Prostate gland (tissue), 2 donors: ENCODE measurements at places on chromosomes 2 and 18. TPM values are rescaled to one million over a fixed set of nuclear protein-coding genes. Genes with fewer than 3 reads are reported as not detected.

GDF7 gene
- 3.3 TPM for total RNA-seq

DNA sequence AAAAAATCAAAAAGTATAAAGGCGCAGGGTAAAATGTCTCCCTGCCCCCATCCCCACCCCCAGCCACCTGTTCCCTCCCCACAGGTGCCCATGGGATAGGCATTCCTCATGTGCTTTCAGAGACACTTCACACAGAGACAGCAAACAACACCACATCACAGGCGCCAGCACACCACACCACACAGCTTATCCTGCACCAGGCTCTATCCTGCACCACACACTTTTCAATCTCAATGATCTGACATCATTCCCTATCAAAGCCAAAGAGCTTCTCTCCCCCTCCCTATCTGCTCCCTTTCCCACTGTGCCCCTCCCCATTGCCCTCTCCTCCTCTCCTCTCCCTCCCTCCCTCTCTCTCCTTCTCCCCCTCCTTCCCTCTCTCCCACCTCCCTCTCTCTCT lies 15.5 kb downstream of the FAM178B start:
- no peak overlapping the region for H3K4me3 ChIP-seq
- no peaks in the 10 kb centered on the region for H3K27me3 ChIP-seq
- no peak for DNase-seq
- H3K27ac ChIP-seq, result no peak overlapping the region
- H3K4me1 ChIP-seq, result no peaks in the 10 kb centered on the region
- no peaks in the 10 kb centered on the region for H3K36me3 ChIP-seq

DNA sequence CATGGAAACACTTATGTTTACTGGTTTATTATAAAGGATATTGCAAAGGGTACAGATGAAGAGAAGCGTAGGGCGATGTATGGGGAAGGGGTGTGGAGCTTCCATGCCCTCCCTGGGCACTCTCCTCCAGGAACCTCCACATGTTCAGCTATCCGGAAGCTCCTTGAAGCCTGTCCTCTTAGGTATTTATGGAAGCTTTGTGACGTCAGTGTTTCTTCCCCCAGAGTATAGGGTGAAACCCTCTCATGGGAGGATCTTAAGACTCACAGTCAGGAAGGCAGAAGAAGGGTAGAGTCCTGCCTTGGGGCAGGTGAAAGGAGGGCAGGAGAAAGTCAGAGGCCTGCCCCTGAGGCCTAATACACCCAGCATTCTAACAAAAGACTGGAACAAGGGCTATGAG lies 61.3 kb upstream of the CREB1 start:
- H3K36me3 ChIP-seq, result no peaks in the 10 kb centered on the region
- no peaks in the 10 kb centered on the region for H3K4me1 ChIP-seq
- no peaks in the 10 kb centered on the region for H3K27me3 ChIP-seq
- DNase-seq, result no peak
- H3K4me3 ChIP-seq, result no peak overlapping the region

DNA sequence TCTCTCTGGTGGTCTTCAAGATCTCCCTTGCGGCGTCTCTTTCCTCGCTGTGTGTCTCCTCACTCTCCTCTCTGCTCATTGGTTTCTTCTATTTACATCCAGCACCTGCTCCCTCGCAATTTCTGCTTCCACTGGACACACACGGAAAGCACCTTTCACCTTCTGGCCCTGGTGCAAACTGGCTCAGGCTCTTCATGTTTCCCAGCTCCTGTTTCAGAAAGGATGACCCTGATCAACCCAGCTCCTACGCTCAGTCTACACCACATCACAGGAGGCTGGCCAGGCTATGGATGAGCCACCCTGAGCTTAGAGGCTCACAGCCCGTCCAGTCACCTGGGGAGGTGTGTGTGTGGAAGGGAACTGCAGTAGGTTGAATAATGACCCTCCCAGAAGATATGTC lies 72.7 kb downstream of the MCFD2 start:
- no peak overlapping the region for H3K27ac ChIP-seq
- H3K27me3 ChIP-seq, result no peaks in the 10 kb centered on the region
- no peak for DNase-seq
- H3K4me1 ChIP-seq, result peaks cover 5% of the 10 kb centered on the region

DNA sequence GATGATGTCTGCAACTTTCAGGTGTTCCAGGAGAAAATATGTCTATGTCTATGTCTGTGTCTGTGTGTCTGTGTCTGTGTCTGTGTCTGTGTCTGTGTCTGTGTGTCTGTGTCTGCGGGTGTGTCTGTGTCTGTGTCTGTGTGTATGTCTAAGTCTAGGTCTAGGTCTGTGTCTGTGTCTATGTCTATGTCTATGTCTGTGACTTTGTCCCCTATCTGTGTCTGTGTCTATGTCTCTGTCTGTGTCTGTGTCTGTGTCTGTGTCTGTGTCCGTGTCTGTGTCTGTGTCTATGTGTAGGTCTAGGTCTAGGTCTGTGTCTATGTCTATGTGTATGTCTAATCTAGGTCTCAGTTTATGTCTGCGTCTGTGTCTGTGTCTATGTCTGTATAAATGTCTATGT lies 10.5 kb downstream of the IL1R2 start:
- no peak for DNase-seq
- no peak overlapping the region for H3K27ac ChIP-seq
- no peaks in the 10 kb centered on the region for H3K4me1 ChIP-seq
- H3K27me3 ChIP-seq, result no peaks in the 10 kb centered on the region
- H3K36me3 ChIP-seq, result no peaks in the 10 kb centered on the region
- H3K4me3 ChIP-seq, result no peak overlapping the region

- H3K4me3 ChIP-seq, result no peak overlapping the region
- no peaks in the 10 kb centered on the region for H3K4me1 ChIP-seq
- DNase-seq, result no peak
Observed at GRCh38 chr18:49875783-49876182, 62.5 kb upstream of the ACAA2 start.

SPEG gene
- 30.7 TPM for total RNA-seq

LYPD6 gene
- total RNA-seq, result 2.3 TPM

GRCh38 chr2:172736424-172737174 lies 954 bp downstream of the RAPGEF4 start:
- no peaks in the 10 kb centered on the region for H3K4me1 ChIP-seq
- peak overlapping the region; percentile 45 for H3K4me3 ChIP-seq
- no peak for DNase-seq
- H3K27ac ChIP-seq, result no peak overlapping the region

RTP5 gene
- total RNA-seq, result 0.28 TPM

DNA sequence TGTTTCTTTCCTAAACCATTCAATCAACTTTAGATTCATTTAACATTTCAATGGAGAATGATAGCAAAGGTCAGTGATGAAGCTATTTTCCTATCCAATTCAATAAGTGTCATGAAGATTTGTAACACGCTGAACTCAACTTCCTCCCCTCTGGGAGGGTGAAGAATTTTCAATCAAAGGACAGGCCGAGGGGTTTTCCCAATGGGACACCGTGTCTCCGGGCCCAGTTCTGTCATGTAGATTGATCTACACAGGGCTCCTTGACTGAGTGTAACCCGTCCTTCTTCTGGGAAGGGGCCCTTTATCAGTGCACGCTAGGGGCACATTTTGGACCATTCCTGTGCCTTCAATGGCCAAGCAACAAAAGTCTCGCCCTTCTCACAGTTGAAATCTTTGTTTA lies 90.1 kb downstream of the KCNE4 start:
- DNase-seq, result no peak
- no peaks in the 10 kb centered on the region for H3K36me3 ChIP-seq
- no peaks in the 10 kb centered on the region for H3K27me3 ChIP-seq
- no peak overlapping the region for H3K27ac ChIP-seq
- H3K4me3 ChIP-seq, result no peak overlapping the region

DNA sequence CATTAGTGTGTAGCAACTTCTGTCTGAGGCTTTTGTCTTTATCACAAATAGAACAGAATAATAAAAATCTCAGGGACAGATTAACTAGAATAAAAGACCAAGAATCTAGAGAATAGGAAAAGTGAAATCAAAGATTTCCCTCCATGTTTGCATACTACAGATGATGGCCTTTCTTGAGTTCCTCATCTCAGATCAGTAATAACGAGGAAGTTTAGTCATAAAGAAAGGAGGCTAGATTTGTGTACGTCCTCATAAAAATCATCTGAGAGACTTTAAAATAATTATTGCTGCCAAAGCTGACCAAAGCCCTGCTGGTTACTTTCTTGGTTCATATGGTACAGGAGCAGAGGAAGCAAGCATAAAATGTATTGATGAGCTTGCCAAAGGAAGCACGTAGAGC lies 117.3 kb downstream of the MIB1 start:
- H3K36me3 ChIP-seq, result no peaks in the 10 kb centered on the region
- no peak overlapping the region for H3K27ac ChIP-seq
- H3K27me3 ChIP-seq, result no peaks in the 10 kb centered on the region
- DNase-seq, result no peak
- no peak overlapping the region for H3K4me3 ChIP-seq
- no peaks in the 10 kb centered on the region for H3K4me1 ChIP-seq

GRCh38 chr18:75111760-75112159 lies 97.2 kb downstream of the PTGR3 start:
- no peaks in the 10 kb centered on the region for H3K36me3 ChIP-seq
- no peaks in the 10 kb centered on the region for H3K4me1 ChIP-seq
- DNase-seq, result no peak
- H3K27ac ChIP-seq, result no peak overlapping the region
- no peak overlapping the region for H3K4me3 ChIP-seq
- H3K27me3 ChIP-seq, result peaks cover 7% of the 10 kb centered on the region

- no peak for DNase-seq
- no peaks in the 10 kb centered on the region for H3K27me3 ChIP-seq
- no peaks in the 10 kb centered on the region for H3K4me1 ChIP-seq
- no peak overlapping the region for H3K27ac ChIP-seq
- no peaks in the 10 kb centered on the region for H3K36me3 ChIP-seq
Observed at GRCh38 chr2:120180066-120180465, 43.1 kb downstream of the TMEM185B start.

GRCh38 chr2:128455721-128456050 lies 137.0 kb upstream of the HS6ST1 start:
- H3K27ac ChIP-seq, result no peak overlapping the region
- no peaks in the 10 kb centered on the region for H3K36me3 ChIP-seq
- no peak for DNase-seq
- no peaks in the 10 kb centered on the region for H3K27me3 ChIP-seq
- no peak overlapping the region for H3K4me3 ChIP-seq

GKN1 gene
- not detected for total RNA-seq

DNA sequence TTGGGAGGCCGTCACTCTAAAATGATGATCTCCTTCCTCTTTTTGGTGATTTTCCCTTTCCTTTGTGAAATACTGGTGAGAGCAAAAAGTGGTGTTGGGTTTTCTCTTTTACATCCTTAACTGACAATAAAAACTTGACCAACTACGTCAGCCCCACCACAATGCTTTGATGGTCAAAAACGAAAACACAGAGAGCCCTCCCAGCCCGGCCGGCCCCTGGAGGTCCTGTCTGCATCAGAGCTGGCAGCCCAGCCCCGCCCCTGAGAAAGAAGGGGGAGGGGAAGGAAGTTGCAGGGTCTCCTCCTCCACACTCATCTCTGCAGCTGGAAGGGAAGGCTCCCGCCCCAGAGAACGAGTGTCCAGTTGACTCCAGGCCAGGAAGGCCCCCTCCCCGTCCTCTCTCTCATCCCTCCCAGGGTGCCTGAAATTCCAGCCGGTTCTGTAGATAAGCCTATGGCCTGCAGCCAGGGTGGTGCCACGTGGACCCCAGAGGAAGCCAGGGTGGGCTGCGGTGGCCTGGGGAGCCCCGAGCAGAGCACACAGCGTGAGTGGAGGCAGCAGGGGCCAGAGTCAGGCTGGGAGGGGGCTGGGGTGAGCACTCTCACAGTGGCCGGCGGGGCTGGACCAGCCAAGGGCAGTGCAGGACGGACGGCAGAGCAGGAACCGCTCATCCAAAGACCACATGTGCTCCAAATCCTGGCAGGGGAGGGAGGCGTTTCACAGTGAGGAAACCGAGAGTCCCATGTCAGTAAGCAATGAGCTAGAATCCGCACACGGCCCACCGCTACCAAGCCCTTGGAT lies 19.8 kb downstream of the BIN1 start:
- H3K27me3 ChIP-seq, result no peaks in the 10 kb centered on the region
- H3K4me1 ChIP-seq, result peaks cover 18% of the 10 kb centered on the region
- peak overlapping the region; percentile 69 for H3K27ac ChIP-seq
- no peak for DNase-seq
- H3K4me3 ChIP-seq, result no peak overlapping the region
- no peaks in the 10 kb centered on the region for H3K36me3 ChIP-seq

DNA sequence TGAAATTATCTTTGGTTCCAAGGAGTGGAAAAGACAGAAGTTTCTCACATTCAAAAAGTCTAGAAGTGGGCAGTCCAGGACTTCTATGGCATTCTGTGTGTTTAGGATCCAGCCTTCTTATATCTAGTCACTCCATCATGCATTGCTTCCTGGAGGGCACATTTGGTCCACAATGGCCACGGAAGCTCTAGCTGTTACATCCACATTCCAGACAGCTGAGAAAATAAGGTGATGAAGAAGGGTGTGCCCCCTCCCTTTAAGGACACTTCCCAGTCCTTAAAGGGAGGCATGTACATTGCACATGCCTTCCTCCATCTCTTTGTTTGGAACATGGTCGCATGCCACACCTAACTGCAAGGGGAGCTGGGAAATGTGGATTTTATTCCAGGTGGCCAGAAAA lies 59.9 kb upstream of the BZW1 start:
- no peak overlapping the region for H3K4me3 ChIP-seq
- H3K36me3 ChIP-seq, result no peaks in the 10 kb centered on the region
- no peaks in the 10 kb centered on the region for H3K27me3 ChIP-seq

- H3K4me3 ChIP-seq, result no peak overlapping the region
- H3K27ac ChIP-seq, result no peak overlapping the region
- no peaks in the 10 kb centered on the region for H3K36me3 ChIP-seq
- H3K4me1 ChIP-seq, result no peaks in the 10 kb centered on the region
Observed at GRCh38 chr2:237962432-237963084, 4.3 kb upstream of the UBE2F start.

GRCh38 chr18:50306944-50307343 lies 19.5 kb upstream of the CXXC1 start:
- H3K4me1 ChIP-seq, result no peaks in the 10 kb centered on the region
- no peaks in the 10 kb centered on the region for H3K36me3 ChIP-seq
- DNase-seq, result no peak
- H3K4me3 ChIP-seq, result no peak overlapping the region
- H3K27ac ChIP-seq, result no peak overlapping the region
